CD4-positive, alpha-beta T cell (primary cell): ENCODE measurements at places on chromosomes 16 and 17. TPM values are rescaled to one million over a fixed set of nuclear protein-coding genes. Genes with fewer than 3 reads are reported as not detected.

Gene MT2A
- total RNA-seq = 47.1 TPM

Gene FLYWCH1
- total RNA-seq = 97.0 TPM

Gene TSPAN10
- not detected for total RNA-seq

Gene PTX4
- total RNA-seq = not detected

Gene KIF18B
- 0.05 TPM for total RNA-seq

Gene PIRT
- not detected for total RNA-seq

- DNase-seq = no peak
Measured at GRCh38 chr16:50521246-50521900, 26.8 kb upstream of the NKD1 start.

- no peak for DNase-seq
Measured at GRCh38 chr17:42130310-42130936, 7.8 kb downstream of the HSPB9 start.

DNA sequence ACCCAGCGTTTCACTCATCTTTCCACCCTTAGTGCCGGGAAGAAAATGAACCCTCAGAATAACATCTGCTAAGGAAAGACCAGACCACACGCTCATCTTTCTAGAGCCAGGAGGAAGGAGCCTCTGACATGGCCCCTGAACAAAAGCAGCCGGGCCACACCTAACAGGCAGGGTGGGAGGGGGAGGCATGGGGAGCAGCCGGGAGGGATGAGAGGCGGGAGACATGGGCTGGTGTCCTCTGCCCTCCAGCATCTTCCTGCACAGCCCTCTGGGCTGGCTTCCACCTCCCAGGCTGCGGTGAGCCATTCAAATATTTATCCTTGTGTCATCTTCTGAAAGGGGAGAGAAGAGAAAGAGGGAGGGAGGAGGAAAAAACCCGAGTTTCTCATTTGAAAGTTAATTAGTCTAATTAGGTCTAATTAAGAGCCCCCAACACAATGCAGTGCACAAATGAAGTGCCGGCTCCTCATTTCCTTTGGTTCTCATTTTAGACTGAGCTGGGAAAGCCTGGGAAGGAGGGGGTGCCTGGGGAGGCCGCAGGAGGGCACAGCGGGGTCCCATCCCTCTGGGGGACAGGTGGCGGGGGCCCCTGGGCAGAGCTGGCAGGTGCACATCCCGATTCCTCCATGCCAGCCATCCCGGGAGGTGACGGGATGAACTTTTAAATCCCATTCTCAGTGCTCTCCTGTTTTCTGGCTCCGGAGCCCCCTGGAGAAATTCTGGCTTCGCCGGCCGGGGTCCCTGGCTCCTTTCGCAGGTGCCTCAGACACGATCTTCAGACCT lies 90.5 kb downstream of the ENGASE start:
- no peak for DNase-seq

DNA sequence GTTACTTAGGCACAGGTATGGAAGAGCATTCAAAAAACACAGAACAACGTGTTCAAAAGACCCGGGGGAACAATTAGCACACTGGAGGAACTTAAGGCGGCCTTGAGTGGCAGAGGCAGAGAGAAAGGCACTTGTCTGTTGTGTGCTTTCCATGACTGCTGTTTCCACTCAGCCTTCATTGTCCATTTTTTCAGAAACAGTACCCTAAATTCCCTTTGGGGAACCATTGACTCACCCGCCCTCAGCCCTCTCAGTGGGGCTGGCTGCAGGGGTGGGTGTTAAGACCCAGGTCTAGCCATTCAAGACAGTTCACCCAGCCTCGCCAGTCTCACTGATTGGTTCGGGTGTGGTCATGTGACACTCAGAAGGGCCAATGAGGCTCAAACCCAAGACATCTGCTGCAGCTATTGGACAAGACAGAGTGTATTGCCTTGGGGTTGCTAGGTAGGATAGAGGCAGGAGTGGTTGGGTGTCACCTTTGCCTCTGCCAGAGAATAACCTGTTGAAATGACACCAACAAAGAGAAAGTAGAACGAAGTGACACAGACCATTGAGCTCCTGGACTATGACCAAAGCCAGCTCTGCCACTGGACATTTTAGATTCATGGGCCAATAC lies 19.6 kb upstream of the CEP20 start:
- no peak for DNase-seq

DNA sequence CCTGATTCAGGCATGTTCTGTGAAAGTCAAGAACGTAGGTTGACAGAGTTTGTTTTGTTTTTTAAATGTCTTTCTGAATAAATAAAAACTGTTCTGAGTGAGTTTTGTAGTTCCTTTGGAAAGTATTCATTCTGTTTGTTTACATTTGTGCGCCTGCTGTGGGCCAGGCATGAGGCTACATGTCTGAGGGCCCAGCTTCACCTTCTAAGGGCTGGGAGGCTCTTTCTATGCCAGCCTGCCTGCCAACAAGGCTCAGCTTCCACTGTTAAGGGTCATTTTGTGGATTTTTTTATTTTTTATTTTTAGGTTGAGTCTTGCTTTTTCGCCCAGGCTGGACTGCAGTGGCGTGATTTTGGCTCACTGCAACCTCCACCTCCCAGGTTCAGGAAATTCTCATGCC lies 6.1 kb downstream of the WWOX start:
- no peak for DNase-seq

GRCh38 chr16:3637371-3637923 lies 17.0 kb upstream of the DNASE1 start:
- DNase-seq = peak; percentile 30

GRCh38 chr16:27224271-27224737 lies 21.0 kb downstream of the KDM8 start:
- DNase-seq = no peak

DNA sequence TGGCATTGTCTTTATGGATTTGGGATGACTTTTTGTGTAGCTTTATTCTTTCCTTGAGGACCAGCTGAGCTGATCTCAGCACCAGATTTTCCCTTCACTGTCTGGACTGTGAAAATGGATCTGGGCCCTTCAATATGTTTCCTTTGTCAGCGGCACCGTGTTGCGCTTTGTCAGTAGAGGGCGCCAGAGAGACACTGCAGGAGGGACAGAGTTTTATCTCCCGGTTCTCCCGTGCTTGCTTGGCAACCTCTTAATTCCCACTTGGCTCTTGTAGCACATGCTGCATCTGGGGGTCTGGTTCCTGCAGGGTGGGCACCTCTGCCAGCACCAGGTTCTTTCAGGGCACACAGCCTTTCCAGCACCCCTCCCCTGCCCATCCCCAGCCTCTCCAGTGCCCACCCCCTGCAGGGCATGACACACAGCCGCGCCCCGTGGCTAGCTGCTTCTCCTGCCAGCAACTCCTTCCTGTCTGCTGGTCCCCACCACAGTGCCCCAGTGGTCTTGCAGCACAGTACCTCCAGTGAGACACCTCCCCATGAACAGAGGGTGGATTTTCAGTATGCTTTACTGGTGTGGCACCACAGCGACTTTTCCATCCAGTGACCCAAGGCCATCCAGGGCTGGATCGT lies 19.6 kb downstream of the OR1D5 start:
- DNase-seq = peak; percentile 26

DNA sequence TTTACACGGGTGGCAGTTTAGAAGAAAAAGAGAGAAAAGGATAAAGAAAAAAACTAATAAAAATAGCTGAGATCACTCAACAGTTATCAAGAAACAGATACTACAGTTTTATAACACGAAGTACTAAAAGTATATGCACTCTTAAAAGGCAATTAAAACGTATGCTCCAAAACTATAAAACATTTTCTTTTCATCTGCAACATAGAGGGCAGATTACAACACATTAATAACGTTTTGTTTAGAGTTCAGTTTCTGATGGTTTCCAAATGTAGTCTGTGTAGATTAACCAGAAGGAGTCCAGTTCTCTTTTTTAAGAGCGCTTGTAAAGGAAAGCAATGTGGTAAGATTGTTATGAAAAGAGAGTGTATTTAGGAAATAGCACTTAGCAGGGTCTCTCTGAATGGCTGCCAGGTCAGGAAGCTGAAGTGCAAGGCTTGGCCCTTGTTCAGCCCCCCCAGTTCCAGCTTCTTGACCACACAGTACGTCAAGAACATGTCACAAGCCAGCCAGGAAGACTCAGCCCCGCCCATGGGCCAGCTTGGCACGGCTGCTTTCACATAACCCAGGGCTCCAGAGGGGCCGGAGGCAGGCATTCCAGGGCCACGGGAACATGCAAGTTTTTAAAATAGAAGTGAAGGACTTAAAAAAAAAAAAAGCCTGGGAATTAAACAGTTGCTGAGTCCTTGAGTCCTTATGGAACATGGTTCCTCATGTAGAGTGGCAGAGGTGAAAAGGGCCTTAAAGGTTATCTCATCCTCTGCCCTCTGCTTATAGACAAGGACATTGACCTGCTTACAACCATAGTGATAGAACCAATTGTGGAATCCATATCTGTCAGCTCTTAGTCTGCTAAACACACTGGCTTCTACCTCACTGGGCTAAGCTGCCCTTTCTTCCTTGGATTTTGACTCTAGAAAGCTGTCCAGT lies 147.4 kb upstream of the TBX2 start:
- DNase-seq = peak; percentile 25

DNA sequence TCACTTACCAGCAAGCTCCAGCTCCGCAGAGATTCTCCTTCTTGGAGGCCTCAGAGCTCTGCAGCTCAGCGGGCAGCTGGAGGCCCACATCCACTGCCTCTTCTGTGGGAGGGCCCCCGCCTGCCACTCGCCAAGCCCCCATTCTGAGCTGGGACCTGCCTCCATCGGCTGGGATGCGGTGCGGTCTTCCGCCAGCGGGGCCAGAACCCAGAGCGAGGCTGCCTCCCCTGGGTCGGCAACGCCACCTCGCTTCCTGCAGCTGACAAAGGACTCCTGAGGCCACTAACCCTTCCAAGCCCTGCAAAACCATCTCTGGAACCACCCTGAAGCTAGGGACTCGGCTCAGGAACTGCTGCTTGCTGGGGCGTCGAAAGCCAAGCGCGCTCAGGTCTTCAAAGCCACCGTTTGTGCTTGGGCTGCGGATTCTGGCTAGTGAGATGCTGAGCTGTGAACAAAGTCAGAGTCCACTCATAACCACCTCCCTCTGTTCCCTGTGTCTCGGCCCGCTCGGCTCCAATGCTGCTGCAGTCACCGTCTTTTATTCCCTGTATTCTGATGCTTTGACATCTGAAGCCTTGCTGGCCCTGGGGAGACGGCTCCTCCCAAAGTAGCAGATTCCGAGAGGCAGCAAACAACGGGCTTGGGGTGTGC lies 174.3 kb downstream of the ENGASE start:
- no peak for DNase-seq

DNA sequence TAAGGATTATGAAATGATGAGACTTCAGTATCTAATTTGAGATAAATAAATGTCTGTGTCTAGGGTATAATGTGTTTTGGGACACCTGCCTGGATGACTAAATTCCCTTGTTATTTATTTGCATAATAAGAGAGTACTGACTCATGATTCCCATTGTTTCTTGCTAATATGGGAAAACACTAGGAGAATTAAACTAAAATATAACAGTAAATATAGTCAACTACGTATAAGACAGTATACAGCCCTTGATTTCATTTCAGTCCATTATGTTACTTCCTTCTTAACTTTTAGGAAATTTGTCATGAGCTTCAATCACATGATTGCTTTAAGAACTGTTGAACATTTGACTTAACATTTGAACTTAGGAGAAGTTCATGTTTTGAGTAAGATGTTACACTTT lies 62.4 kb downstream of the VMP1 start:
- DNase-seq = no peak

- DNase-seq = no peak
Measured at GRCh38 chr17:78019976-78020716, 61.6 kb downstream of the TNRC6C start.

- peak; percentile 49 for DNase-seq
Measured at GRCh38 chr16:58499615-58500351, at the start of gene NDRG4. TSS of gene NDRG4 (plus strand) at chr16:58500143. CDS start at chr16:58500249, 106 bp downstream.

- no peak for DNase-seq
Measured at GRCh38 chr17:49461580-49461979, 33.5 kb upstream of the NGFR start.

DNA sequence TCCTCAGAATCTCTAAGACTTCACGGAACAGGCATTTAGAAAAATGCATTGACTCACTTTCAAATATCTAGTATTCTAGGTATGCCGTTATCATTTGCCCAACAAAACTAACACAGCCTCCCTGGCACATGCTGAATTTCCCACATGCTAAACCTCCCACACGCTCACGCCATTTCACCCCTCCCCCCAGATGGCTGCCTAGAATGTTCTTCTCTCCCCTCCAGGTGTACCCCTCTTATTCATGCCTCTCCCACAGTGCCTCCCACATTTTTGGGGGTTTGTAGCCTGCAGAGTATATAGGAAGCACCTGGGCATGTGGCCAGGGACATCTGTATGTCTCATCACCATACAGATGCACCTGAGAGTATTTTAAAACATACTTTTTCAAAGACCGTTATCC lies 38.2 kb upstream of the ICAM2 start:
- DNase-seq = no peak

DNA sequence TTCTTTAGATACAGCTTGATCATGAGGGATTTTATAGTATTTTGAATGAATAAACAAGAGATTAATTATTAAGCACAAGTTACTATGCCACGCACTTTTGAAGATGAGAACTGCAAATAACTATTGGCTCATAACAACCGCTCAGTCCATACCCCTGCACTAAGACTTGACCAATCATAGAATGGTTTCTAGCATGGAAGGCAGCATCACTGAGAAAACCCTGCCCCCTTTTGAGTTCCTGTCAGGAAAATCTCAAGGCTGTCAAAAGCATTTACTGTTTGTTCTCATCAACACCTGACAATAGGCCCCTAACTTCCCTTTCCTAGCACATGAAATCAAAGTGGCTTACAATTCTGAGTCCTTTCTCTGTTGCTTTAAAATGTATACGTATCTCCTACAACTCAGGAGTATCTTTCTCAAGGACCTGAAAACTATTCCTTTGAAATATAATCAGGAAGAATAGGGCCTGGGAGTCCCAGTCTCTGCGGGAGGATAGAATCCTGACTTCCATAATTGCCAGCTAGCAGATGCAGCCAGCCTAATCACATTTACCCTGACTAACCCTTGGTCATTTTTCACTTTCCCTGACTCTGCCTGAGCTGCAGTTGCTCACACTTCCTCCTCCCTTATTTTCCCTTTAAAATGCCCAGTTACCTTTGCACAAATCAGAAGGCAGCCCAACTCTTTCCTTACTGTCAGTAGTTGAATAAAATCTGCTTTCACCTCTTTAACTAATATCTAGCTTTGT lies 9.1 kb upstream of the MMD start:
- no peak for DNase-seq

GRCh38 chr17:7912927-7913524 lies 3.1 kb downstream of the RNF227 start:
- peak; percentile 90 for DNase-seq

DNA sequence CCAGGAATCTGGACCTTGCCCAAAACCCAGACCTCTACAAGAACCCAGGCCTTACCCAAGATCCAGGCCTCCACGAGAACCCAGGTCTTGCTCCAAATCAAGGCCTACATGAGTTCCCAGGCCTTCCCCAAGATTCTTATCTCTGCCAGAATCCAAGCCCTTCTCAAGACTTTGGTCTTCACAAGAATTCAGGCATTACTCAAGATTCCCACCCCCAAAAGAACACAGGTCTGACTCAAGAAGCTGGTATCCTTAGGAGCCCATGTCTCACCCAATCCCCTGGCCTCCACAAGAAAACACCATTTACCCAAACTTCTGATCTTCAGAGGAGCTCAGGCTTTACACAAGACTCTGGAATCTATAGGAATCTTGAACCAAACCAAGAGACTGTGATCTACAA lies 2.6 kb downstream of the SPEM3 start:
- DNase-seq = no peak
